ENCODE measurements at places on chromosomes 2 and 18. TPM values are rescaled to one million over a fixed set of nuclear protein-coding genes. Genes with fewer than 3 reads are reported as not detected.
A peak's percentile ranks its signal among the peaks of the same experiment; 100 is the strongest.

The AQP12A gene
- not detected for total RNA-seq

The CHRND gene
- not detected for total RNA-seq

The IL36A gene
- total RNA-seq, result not detected

- no peaks in the 10 kb centered on the region for H3K27me3 ChIP-seq
- H3K4me3 ChIP-seq, result no peak overlapping the region
- H3K36me3 ChIP-seq, result no peaks in the 10 kb centered on the region
- no peak for DNase-seq
- no peaks in the 10 kb centered on the region for H3K4me1 ChIP-seq
These were observed 31.5 kb downstream of the ACVR1C start for GRCh38 chr2:157596992-157597681.

- H3K4me1 ChIP-seq, result no peaks in the 10 kb centered on the region
- no peaks in the 10 kb centered on the region for H3K27me3 ChIP-seq
- no peaks in the 10 kb centered on the region for H3K36me3 ChIP-seq
- no peak for DNase-seq
- H3K27ac ChIP-seq, result peak overlapping the region; percentile 98
These were observed 495 bp upstream of the GULP1 start for GRCh38 chr2:188291142-188291616.

The PTCD3 gene
- total RNA-seq, result 160 TPM

GRCh38 chr18:505483-506122 is 5.1 kb upstream of the COLEC12 start:
- DNase-seq, result no peak
- H3K27me3 ChIP-seq, result no peaks in the 10 kb centered on the region
- H3K27ac ChIP-seq, result no peak overlapping the region

The ANKRD29 gene
- 33.4 TPM for total RNA-seq

The ATIC gene
- 20.5 TPM for total RNA-seq

The ALLC gene
- not detected for total RNA-seq

- DNase-seq, result no peak
- H3K36me3 ChIP-seq, result no peaks in the 10 kb centered on the region
- no peaks in the 10 kb centered on the region for H3K4me1 ChIP-seq
- H3K4me3 ChIP-seq, result no peak overlapping the region
These were observed 32.1 kb upstream of the INSIG2 start for GRCh38 chr2:118056165-118056534.

The KLHL41 gene
- total RNA-seq, result 4.4 TPM

DNA sequence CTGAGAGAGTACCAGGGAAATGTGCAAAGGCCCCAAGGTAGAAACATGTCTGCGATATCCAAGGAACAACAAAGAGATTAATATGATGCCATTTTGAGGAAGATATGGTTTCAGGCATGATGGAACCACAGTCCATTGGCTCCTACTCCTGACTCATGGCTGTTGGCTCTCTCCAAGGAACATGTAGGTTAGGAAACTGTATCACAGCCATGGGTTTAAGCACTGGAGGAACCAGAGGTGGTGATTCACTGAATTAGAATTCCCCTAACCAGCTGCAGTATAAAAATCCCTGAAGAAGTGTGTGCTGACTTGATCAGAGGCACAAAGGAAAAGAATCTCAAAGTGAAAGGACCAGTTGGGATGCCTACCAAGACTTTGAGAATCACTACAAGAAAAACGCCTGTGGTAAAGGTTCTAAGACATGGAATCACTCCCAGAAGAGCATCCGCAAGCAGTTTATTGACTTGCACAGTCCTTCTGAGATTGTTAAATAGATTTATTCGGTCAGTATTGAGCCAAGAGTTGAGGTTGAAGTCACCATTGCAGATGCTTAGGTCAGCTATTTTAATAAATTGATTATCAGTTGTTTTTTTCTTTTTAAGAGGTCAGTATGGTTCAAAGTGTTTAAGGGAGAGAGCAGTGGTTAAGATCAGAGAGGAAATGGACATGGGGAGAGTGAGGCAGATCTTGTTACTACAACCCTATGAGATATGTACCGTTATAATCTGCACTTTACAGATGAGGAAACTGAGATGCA is 110.7 kb upstream of the OTX1 start:
- no peak overlapping the region for H3K4me3 ChIP-seq
- DNase-seq, result no peak
- H3K27ac ChIP-seq, result no peak overlapping the region
- H3K27me3 ChIP-seq, result no peaks in the 10 kb centered on the region
- no peaks in the 10 kb centered on the region for H3K4me1 ChIP-seq
- no peaks in the 10 kb centered on the region for H3K36me3 ChIP-seq

GRCh38 chr18:36420826-36421225 is 123.3 kb downstream of the FHOD3 start:
- DNase-seq, result no peak
- no peaks in the 10 kb centered on the region for H3K36me3 ChIP-seq
- no peaks in the 10 kb centered on the region for H3K27me3 ChIP-seq
- H3K4me1 ChIP-seq, result no peaks in the 10 kb centered on the region
- no peak overlapping the region for H3K27ac ChIP-seq
- H3K4me3 ChIP-seq, result no peak overlapping the region

The STEAP3 gene
- 2.8 TPM for total RNA-seq

The C2orf92 gene
- total RNA-seq, result 17.9 TPM

GRCh38 chr2:67130531-67131256 is 266.4 kb upstream of the ETAA1 start:
- no peaks in the 10 kb centered on the region for H3K36me3 ChIP-seq
- H3K4me3 ChIP-seq, result no peak overlapping the region
- no peaks in the 10 kb centered on the region for H3K27me3 ChIP-seq
- no peak overlapping the region for H3K27ac ChIP-seq
- no peak for DNase-seq

GRCh38 chr2:131519466-131519865 is 8.2 kb upstream of the CCDC74A start:
- DNase-seq, result no peak
- H3K27me3 ChIP-seq, result no peaks in the 10 kb centered on the region
- H3K4me3 ChIP-seq, result no peak overlapping the region
- no peak overlapping the region for H3K27ac ChIP-seq
- H3K36me3 ChIP-seq, result no peaks in the 10 kb centered on the region

- H3K27me3 ChIP-seq, result no peaks in the 10 kb centered on the region
- no peak overlapping the region for H3K27ac ChIP-seq
- no peaks in the 10 kb centered on the region for H3K4me1 ChIP-seq
- no peak overlapping the region for H3K4me3 ChIP-seq
These were observed 55.7 kb upstream of the ACTR3 start for GRCh38 chr2:113834051-113834730.

Measured in uterus (tissue), 4 donors.